Activated T-cell treated with anti-CD3 and anti-CD28 coated beads for 1 hour (primary cell): ENCODE measurements at places on chromosomes 2 and 18.

GRCh38 chr2:205494537-205495235 is 187.6 kb upstream of the NRP2 start:
- DNase-seq: no peak

- no peak for DNase-seq
Observed at GRCh38 chr2:216410550-216410949, 1.7 kb upstream of the SMARCAL1 start.

DNA sequence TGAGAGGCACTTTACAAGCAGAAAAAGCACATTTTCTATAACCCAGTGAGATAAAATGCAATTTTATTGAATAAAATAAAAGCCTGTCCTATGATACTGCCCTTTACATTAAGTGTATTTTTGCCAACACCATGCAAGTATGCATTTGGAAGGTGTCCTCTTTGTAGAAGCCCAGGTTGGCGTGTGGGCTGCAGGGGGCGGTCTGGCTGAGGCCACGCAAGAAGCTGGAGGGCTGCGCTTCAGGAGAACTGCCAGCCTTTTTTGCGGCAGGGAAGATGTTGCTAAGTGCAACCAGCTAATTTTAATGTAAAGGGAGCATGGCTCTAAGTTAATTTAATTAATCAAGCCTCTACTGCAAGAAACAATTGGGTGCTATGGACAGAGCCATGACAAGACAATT is 562.8 kb upstream of the SALL3 start:
- DNase-seq: no peak

DNA sequence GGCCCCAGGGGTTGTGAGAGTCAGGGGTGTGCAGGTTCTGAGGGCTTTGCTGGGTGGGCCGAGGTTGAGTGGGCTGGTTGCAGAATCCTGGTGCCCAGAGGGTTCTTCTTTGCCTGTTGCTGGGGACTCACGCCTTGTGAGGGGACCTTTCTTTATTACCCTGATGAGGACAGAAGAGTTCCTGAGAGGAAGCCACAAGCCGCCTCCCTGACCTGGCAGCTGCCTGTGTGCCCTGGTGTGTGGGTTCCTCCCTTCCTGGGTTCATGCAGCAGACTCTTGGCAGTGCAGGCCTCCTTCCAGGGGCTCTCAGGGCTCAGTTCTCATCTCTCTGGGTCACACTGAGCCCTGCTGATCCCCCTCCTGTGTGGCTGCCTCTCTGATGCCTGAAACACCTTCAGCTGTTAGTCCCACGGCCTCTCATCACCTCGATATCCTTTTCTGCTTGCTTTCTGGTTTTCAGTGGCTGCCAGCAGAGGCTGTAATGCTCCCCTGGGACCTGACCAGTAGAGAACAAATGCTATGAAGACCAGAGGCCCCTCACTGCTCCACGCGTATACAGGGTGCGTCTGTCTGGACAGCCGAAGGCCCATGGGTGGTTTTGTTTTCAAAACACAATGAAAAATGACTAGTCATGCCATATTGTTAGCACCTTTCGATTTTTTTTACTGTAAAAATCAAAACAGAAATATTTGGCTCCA is 191.3 kb downstream of the AGAP1 start:
- DNase-seq: no peak

DNA sequence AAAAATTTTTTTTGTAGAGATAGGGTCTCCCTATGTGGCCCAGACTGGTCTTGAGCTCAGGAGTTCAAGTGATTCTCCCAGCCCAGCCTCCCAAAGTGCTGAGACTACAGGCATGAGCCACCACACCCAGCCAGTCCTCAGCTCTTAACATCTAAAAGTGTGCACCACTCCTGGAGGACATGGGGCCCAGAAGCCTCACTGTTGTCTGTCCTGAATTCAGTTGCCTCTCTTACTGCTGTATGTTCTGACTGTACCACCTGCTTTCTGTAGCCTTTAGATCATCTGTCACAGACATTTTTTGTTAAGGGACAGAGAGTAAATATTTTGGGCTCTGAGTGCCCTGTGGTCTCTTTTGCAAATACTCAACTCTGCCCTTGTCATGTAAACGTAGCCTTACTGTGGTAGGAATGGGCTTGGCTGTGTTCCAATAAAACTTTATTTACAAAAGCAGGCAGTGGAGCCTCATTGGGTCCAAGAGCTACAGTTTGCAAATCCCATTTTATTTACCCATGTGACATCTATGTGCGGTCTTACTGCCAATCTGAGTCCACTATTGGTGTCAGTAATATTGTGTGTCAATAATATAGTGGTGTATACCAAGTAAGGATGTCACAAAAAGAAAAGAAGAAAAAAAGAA is 38.1 kb downstream of the TMEM37 start:
- no peak for DNase-seq

GRCh38 chr2:31235504-31235902 is 1.6 kb downstream of the EHD3 start:
- DNase-seq: no peak

DNA sequence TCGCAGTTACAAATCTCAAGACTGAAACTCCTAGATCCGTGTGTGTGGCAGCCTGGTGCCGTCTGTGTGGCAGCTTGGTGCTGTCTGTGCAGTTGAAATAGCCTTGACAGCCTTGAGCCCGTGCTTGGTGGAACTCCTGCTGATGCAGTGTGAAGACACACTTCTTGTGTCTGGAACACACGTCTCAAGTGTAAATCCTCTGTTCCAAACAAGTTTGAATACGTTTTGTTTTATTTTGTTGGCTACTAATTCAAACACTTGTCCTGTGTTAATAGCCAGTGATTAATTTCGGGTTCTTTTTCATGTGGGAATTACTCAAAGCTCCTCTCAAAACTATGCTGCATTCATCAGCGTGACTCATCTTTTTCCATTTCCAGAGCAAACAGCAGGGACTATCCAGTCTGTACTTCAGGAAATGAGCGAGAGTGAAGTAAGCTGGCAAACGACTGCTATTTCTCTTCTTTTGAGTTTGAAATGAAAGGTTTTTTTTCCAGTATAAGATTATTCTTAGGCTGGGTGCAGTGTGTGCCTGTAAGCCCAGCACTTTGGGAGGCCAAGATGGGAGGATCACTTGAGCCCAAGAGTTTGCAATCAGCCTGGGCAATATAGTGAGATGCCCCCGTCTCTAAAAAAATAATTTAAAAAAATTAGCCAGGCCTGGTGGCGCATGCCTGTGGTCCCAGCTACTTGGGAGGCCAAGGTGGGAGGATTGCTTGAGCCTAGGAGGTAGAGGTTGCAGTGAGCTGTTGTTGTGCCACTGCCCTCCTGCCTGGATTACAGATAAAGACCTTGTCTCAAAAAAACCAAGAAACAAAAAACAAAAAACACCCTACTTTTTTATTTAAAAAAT is 152.9 kb downstream of the SPP2 start:
- no peak for DNase-seq

DNA sequence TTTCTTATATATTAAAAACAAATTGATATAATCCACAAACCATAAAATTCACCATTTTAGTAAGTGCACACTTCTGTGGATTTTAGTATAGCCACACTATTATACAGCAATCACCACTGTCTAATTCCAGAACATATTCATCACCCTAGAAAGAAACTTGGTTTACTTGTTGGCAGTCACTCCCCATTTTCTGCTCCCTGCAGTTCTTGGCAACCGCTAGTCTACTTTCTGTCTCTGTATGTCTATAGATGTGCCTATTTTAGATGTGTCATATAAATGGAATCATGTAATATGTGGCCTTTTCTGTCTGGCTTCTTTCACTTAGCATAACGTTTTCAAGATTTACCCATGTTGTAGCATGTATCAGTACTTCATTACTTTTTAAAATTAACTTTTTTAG is 5.7 kb downstream of the CKAP2L start:
- no peak for DNase-seq

GRCh38 chr2:8997631-8998030 is 5.9 kb downstream of the MBOAT2 start:
- DNase-seq: no peak

- no peak for DNase-seq
Observed at GRCh38 chr2:83650161-83650560, 808.9 kb downstream of the SUCLG1 start.

DNA sequence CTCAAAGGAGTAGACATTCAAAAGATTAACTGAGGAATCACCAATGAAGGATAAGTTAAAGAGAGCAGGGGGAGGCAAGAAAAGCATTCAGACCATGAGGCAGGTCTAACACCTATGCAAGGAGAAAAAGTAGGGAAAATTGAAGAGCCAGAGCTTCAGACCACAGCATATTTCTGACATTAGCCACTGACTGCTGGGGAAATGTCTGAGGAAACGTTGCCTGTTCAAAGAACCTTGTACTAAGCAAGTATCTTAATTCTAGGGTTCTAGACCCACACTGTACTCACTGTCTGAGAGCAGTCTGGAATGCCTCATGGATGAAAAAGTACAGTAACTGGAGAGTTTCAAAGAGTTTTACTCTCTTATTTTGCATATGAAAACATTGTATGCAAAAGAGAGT is 39.5 kb upstream of the TFPI start:
- no peak for DNase-seq

GRCh38 chr2:25170888-25171287 is 2.5 kb upstream of the POMC start:
- no peak for DNase-seq

- no peak for DNase-seq
Observed at GRCh38 chr2:10400978-10401951, 46.9 kb downstream of the ODC1 start.

- DNase-seq: no peak
Observed at GRCh38 chr18:11992096-11992790, 10.9 kb downstream of the IMPA2 start.

DNA sequence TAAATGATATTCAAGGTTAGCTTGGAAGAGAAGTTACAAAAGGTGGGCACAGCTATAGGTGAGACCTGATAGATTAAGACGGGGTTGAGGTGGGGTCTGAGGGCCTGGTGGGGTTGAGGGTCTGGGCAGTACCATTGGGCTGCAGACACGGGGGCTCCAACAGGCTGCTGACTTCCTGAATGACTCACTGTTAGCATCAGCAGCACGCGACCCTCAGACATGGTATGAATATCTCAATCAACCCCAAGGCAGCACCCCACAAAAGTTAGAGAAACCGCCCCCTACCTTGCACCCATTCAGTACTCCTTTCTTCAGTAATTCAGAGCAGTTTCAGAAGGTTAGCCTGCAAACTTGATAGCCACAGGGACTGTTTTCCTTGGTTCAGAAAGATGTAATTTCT is 10.8 kb upstream of the NCK2 start:
- DNase-seq: no peak

- DNase-seq: no peak
Observed at GRCh38 chr2:26344581-26345282, 1.2 kb upstream of the SELENOI start.

DNA sequence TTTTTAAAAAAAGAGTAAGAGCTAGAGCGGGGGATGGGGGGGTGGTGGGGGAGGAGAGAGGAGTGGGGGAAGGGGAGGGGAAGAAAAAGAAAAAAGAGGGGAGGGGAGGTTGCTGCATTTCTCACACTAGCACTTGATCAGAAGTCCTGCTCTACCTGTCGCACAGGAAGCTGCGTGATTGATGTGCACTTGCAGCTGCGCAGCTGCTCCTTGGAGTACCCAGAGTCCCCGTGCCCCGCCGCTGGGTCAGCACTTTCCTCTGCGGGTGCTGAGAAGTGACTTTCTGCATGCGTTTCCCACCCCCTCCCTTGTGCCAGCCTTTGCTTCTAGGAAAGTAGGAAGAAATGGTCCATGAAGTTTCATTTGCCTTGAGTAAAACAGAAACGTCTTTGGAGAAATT is 297.3 kb downstream of the ETAA1 start:
- no peak for DNase-seq

- no peak for DNase-seq
Observed at GRCh38 chr2:140589696-140590095, 1541.1 kb downstream of the LRP1B start.

- DNase-seq: peak; percentile 28
Observed at GRCh38 chr2:99489063-99489760, 605 bp downstream of the REV1 start.

- DNase-seq: no peak
Observed at GRCh38 chr2:14127765-14128164, 504.8 kb upstream of the LRATD1 start.

GRCh38 chr2:151756820-151757219 is 22.5 kb upstream of the NEB start:
- DNase-seq: no peak

GRCh38 chr18:7524786-7525185 is 42.3 kb upstream of the PTPRM start:
- no peak for DNase-seq

- DNase-seq: no peak
Observed at GRCh38 chr2:209636076-209636475, 135.6 kb upstream of the UNC80 start.

GRCh38 chr2:197707316-197708213 is 2.4 kb downstream of the MARS2 start:
- DNase-seq: no peak

GRCh38 chr18:7668392-7668791 is 101.3 kb downstream of the PTPRM start:
- no peak for DNase-seq

DNA sequence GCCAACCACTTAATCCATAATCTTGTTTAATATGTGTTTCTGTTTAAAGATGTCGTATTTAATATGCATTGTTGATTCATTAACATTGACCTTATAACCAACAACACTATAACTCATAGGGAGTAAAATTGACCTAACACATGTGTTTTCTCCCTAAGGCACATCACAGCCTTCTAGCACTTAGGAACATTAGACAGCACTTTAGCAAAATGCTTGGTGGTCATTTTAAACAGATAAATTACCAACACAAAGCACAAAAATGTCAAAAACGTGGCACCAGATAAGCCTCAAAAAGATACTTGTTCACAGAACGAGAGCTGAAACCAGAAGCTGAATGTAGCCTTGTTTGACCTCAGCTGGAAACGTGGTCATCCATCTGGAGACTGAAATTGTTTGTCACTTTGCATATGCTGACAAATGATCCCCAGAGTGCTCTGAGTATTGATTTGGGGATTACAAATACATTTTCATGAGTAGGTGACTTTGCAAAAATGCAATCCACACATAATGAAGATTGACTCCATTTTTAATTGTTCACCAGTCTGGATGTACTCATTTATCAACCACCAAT is 139.2 kb downstream of the CCDC102B start:
- DNase-seq: no peak

GRCh38 chr2:25632396-25632795 is 41.0 kb downstream of the DTNB start:
- DNase-seq: no peak

- DNase-seq: no peak
Observed at GRCh38 chr18:6874315-6874714, 144.8 kb downstream of the ARHGAP28 start.

- DNase-seq: no peak
Observed at GRCh38 chr18:67639872-67640271, 123.4 kb upstream of the DSEL start.

GRCh38 chr2:44948565-44949328 is 7.2 kb downstream of the SIX3 start:
- DNase-seq: no peak

GRCh38 chr2:143336719-143337210 is 207.5 kb downstream of the ARHGAP15 start:
- DNase-seq: no peak

GRCh38 chr2:23901966-23902846 is 24.7 kb downstream of the ATAD2B start:
- DNase-seq: no peak
